T-cell (primary cell): ENCODE measurements at places on chromosomes 5 and 9. TPM values are rescaled to one million over a fixed set of nuclear protein-coding genes. Genes with fewer than 3 reads are reported as not detected.

MEGF10 gene
- total RNA-seq: 0.89 TPM

- peaks cover 30% of the 10 kb centered on the region for H3K4me1 ChIP-seq
- no peaks in the 10 kb centered on the region for H3K27me3 ChIP-seq
- DNase-seq: no peak
Observed at GRCh38 chr9:6781476-6781875, 23.7 kb downstream of the KDM4C start.

GRCh38 chr5:140607031-140607430, 25.9 kb downstream of the CD14 start:
- DNase-seq: no peak
- peaks cover 6% of the 10 kb centered on the region for H3K4me1 ChIP-seq

SLC4A9 gene
- total RNA-seq: not detected

- no peak overlapping the region for H3K27ac ChIP-seq
- H3K4me3 ChIP-seq: no peak overlapping the region
- DNase-seq: no peak
Observed at GRCh38 chr5:81819556-81820317, 68.8 kb upstream of the SSBP2 start.

LHX3 gene
- not detected for total RNA-seq

PAX5 gene
- total RNA-seq: 2.4 TPM

PRLR gene
- total RNA-seq: 0.23 TPM
